ENCODE measurements at places on chromosomes 16 and 17.

- DNase-seq, result no peak
These were observed 169.3 kb downstream of the ZFHX3 start for GRCh38 chr16:72878301-72879269.

DNA sequence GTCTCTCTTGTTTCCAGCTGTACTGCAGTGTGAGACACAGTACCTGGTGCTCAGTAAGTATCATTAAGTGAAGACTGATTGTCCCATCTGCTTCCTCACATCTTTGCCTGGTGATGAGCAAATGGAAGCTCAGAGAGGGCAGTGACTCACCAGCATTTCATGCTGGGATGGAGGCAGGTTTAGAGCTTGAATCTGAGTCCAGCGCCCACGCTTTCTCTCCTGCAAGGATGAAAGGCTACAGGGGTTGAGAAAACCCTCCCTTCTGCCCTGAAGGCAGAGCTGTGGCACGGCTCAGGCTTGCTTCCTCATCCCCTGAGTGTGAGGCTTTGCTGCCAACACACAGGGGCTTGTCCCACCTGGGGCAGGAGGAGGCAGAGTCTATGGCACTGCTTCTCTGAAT is 1.5 kb upstream of the RNF112 start:
- no peak for DNase-seq

DNA sequence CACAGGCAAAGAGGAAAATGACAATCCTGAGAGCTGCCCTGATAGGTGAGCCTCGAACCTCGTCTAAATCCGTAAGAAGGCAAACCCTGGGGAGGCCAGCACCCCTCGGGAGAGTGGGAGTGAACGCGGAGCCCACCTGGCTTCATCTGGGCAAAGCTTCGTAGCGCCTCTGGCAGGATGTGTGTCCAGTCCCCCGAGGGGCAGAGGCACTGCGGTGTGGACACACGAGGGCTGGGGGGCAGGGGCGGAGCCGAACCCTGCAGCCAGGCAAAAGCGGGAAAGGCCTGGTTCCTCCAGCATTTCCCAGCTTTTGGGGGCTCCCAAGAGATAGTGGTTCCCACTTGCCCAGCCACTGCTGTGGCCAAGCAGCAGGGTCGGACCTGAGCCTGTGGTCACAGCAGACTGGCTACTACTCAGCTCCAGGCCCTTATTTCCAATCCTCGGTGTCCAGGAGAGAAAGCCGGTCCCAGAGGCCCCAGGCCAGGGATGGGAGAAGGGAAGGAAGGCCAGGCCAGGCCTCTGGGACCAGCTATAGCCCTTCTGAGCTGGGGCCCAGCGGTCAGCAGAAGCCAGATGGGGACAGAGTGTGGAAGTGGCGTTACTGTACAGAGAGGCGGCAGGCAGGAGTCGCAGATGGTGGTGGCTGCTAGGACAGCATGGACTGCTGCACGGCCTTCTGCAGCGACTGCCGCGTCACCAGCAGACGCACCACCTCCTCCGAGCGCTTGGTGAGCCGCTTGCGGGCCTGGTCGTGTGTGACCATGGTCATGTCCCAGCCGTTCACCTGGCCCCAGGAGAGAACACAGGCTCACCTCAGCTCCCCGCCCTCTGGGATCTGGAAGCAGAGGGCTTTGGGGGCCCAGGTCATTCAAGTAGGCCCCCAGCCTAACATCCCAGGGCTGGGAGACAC is 5.0 kb downstream of the TAX1BP3 start:
- no peak for DNase-seq

- peak; percentile 50 for DNase-seq
These were observed at the start of gene ABCC1 for GRCh38 chr16:15949210-15950160. TSS of gene ABCC1 (plus strand) at chr16:15949616. CDS start at chr16:15949752, 136 bp downstream.

DNA sequence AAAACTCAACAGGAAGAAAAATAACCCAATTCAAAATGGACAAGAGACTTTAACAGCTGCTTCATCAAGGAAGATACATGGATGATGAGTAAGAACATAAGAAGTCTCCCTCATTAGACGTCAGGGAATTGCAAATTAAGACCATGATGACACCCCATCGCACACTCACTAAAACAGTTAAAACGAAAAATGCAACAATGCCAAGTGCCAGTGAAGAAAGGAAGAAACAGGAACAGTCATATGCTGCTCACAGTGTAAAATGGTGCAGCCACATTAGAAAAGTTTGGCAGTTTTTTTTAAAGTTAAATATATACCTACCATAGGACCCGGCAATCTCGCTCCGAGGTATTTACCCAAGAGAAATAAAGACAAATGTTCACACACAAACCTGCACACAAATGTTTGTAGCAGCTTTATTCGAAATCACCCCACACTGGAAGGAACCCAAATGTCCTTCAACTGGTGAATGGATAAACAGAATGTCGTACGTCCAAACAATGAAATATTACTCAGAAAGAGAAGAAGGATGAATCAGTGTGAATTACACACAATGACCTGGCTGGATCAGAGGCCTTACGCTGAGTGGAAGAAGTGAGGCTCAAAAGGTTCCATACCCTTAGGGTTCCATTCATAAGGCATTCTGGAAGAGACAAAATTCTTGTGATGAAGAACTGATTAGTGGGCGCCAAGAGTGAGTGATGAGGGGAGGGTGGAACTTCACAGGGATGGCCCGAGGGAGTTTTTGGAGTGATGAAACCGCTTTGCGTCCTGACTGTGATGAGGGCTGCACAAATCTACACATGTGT is 110.3 kb downstream of the C16orf95 start:
- DNase-seq, result no peak
